Right ventricle myocardium superior (tissue), 1 donor: ENCODE measurements at places on chromosomes 5 and 9. TPM values are rescaled to one million over a fixed set of nuclear protein-coding genes. Genes with fewer than 3 reads are reported as not detected.

LHX2 gene
- not detected for total RNA-seq

FRMD3 gene
- 93.2 TPM for total RNA-seq

DNA sequence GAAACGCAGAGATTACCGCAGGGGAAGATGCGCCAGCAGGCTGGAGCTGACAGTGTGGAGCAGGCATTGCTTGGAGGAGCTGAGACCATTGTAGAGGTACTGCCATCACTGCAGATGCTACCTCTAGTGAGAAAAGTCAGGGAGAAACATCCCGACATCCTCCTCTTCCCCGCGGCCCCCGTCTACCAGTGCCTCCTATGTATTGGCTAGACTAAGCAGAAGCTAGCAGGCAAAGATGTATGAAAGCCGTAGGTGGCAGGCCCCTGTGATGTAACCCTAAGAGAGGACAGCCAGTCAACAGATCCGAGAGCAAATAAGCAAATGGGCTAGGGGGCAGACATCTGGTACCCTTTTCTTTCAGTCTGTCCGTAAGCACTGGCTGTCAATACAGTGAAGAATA, 115.5 kb upstream of the ACTBL2 start:
- no peak for DNase-seq

DNA sequence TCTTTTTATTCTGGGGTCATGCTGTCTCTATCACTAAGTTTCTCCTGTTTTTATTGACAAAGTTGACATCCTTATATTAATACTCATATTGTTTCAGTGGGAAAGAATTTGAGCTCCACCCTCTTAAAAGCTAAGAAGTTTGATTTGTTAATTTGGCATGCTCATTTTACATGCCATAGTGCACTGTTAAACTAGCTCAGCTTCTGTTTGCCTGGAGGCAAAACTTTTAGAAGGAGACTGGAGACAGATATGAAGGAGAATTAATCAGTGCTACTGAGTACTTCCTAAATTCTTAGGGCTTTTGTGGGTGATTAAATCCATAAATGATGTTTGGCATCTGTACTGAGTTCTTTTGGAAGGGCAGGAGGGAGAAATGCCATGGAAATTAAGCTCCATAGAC, 138.9 kb downstream of the NTRK2 start:
- DNase-seq, result no peak

DNA sequence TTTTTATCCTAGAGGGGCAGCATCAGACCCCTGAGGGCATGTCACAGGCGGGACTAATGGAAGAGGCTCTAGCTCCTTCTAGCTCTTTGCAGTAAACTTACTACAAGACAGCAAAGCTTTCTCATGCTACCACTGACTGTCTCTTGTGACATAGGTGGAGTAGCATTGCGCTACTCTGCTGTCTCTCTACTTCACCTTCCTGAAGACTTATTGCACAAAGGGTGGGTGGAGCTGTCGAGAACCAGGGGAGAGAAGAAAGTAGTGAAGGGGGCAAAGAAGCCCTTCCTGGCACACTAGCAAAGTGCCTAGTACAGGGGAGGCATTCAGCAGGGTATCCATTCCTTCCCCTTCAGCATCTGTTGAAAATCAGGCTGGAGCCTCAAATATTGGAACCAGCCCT, 36.1 kb upstream of the NEK6 start:
- no peak for DNase-seq

GRCh38 chr5:87588316-87588715, 175.6 kb upstream of the CCNH start:
- DNase-seq, result no peak

- DNase-seq, result no peak
Observed at GRCh38 chr5:96200641-96201040, 232.4 kb downstream of the PCSK1 start.

- no peak for DNase-seq
Observed at GRCh38 chr5:179228341-179229121, 116.7 kb downstream of the ADAMTS2 start.
